ENCODE measurements at places on chromosomes 11 and 22.

DNA sequence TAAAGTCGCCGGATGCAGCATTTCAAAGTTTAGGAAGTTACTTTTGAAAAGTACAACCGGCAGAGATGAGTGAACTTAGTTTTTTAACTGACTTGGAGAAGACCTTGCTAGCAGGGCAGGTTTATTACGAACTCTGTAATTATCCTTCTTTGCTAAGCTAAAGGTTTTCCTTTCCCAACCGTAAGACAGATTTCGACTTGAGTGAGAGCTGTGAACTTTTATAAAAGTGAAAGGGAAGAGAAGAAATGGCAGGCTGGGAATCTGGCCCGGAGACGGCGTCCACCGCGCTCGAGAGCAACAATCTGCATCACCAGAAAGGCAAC is 659 bp upstream of the TEAD1 start:
- DNase-seq, result no peak

DNA sequence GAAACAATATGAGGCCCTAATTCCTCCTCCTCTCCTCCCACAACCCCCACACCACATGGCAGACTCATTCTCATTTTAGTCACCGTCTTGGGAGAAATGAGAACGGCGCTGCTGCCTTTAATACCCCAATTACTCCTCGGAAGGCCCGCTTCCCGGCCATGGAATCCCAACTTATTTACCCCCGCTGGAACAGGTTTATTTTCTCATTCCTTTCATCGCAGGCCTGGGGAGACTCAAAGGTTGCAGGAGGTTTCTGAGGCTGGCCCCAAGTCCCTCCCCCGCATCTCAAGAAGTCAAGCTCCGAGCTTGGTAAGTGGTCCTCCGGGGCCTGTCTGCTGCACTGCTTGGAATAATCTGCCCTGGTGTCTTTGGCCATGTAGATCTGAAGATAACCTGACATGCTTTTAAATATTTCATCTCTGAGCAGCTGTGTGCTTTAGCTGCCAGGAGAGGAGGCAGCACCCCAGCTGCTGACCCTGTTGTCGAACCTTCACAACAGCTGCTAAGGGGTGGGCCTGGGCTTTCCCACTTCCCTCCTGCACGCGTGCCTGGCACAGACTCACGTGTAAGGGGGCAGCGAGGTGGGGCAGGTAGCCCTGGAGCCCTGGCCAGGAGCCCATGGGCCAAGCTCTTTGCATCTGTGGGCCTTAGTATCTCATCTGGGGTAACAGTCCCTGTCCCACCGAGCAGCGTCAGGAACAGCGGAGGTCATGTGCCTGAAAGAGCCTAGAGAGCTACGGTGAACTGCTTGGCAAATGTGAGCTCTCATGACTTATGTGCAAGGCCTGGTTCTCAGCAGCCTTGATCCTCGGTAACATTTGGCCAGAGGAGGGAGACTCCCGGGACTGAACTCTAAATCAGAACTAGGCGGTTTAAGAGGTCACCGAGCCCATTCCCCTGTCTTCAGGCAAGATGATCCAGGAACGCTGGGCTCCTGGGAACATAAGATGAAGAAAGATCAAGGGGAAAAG is 164.6 kb downstream of the ST3GAL4 start:
- no peak for DNase-seq

GRCh38 chr22:48804811-48805301 is 1022.8 kb downstream of the BRD1 start:
- no peak for DNase-seq

DNA sequence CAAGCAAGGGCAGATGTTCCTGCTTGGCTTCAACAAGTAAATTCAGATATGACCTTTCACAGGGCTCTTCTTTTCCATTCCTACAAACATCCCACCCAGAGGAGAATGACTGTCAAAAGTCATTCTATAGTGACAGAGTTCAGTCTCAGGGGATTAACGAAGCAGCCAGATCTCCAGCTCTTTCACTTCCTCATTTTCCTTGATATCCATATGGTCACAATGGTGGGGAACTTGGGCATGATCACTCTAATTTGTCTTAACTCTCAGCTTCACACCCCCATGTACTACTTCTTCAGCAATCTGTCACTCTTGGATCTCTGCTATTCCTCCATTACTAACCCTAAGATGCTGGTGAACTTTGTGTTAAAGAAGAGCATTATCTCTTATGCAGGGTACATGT is 15.0 kb upstream of the OR8B8 start:
- DNase-seq, result no peak

GRCh38 chr22:29661336-29661735 is 57.9 kb downstream of the NF2 start:
- DNase-seq, result no peak

DNA sequence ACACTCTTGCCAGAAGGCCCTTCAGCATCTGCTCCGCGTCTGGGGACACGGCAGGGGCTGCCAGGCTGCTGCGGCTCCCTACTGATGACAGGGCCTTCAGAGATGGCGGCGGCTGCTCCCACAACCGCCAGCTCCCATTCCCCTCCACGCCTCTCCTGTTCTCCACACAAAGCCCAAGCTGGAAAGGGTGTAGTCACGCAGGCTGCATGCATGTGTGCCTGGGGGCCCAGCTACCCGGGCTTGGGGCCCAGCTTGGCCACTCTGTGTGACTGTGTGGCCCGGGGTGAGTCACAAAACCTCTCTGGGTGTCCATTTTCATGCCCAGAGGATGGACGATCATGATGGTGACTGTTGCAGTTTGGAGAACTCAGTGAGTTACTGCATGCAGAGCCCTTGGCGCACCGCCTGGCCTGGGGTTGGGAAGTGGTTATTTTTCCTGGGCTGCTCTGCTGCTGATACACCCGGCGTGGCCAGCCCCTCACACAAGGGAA is 31.7 kb upstream of the PARVB start:
- DNase-seq, result no peak

DNA sequence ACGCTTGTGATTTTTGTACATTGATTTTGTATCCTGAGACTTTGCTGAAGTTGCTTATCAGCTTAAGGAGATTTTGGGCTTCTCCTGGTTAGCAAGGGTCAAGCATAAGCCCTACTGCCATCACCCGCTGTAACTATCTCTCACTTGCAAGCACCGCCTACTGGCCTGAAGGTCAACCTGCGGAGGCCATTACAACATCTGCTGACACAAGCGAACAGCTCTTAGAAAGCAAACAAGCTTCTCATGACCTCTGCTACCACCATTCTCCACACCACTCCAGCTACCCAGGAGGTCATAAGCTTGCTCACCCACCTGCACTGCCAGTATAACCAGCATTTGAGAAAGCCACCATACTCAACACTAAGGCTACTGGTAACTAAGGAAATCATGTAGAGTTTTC is 288.4 kb upstream of the KIRREL3 start:
- DNase-seq, result no peak

DNA sequence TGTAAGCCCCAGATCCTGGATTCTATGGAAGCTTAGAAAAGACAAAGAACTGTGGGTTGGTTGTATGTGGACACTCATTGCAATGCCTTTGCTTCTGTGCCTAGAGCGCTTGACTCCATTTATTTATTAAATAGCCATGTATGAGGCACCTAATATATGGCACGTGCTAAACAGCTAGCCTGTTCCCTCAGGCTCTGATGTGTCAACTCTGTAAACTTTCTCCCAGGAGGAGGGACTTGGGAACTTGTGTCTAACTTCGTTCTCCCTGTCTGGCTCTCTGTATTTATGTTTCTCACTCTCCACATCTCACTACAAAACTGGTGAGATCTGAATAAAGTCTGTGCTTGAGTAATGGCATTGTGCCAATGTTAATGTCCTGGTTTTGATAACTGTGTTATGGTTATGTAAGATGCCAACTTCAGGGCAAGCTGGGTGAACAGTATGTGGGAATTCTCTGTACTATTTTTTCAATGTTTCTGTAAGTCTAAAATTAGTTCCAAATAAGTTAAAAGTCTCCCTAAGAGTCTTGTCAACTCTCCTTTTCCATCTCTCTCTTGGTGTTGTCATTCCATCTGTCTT is 34.1 kb upstream of the ZBTB16 start:
- no peak for DNase-seq

DNA sequence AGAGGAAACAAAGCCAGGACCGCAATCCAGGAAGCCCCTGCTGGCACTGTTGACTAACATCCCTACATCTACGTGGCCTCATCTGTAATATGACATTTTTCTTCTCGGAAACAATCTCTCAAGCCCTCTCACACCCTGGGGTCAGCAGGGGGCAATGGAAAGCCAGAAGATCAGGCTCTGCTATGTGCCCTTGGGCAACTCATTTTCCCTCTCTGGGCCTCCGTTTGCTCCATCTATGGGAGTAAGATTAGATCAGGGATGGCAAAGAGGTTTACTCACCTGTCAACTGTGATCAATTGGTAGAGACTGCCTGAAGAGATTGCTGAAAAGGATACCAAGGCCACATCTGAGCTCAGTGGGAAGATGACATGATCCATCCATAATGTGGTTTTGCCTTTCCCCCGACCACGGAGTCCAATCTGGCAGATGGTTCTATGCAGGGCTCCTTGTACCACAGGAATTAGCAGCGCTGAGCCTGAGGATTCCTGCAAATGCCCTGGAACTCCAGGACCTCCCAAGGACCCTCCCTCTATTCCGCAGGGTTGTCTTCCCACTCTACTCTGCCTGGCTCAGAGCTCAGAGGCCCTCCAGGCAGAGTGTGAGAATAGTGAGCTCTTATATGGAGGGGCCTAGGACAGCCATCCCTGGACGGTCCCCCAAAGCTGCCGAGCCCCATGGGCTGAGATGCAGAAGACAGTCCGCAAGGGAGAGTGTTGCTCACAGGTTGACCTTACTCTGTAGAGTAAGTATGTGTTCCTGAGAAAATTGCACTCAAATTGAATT is 66.1 kb downstream of the CHST1 start:
- no peak for DNase-seq

GRCh38 chr11:2523821-2524391 is 79.1 kb downstream of the KCNQ1 start:
- no peak for DNase-seq

DNA sequence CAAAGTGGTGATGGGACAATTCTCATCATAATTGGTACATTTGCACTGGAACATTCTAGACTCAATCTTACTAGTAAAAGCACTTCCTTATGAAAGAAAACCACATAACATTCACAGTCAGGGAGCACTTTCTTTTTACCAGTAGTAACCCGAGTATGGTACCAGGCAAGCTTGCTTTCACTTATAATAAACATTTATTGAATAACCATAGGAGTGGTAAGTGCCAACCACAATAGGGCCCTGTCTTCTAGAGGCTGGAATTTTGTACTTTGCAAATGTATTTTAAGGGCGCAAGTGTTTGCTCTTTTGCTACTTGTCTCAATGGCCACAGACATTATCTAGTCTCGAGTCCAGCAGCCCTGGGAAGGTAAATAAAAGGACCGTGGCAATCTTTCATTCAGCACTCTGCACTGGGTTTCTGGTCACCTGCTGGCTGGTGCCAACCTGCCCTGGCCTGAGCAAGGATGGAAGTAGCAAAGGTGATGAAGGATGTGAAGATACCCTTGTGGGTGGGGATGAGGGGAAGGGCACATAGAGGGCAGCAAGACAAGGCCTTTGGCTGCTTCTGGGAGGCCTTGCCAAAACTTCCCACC is 24.2 kb downstream of the C22orf31 start:
- DNase-seq, result no peak

DNA sequence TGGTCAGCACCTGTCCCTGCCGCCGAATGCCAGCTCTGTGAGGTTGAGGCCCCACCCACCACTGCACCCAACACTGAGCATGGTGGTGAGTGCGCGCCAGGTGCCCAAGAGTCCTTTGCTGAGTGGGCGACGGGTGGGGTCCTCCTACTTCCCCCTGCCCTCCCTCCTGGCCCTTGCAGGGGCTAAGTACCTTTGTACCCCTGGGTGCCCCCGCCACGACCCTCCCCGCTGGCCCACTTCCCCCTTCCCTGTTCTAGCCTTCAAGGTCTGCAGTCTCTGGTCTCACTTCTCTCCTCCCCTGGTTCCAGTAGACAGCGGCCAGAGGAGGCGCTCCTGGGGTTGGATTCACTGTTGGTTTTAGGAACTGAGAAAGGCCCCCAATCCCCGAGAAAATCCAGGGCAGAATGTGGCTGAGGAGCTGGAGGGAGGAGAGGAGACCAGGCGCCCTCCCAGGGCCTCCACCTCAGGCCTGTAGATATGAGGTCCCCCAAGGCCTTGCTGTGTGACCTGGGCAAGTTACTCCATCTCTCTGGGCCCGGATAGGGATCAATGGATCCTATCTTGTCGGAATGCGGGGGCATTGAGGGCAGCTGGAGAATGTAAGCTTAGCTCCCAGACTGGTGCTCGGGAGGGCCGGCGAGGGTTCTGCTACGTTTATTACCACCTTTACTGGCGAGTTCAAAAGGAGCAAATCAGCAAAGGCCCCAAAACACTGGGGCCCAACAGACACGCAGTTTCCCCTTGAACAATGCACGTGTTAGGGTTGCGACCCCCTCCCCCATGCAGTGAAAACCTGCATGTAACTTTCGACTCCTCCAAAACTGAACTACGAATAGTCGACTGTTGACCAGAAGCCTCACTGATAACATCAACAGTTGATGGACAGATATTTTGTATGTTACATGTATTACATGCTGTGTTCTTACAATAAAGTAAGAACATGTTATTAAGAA is 31.9 kb upstream of the SMIM38 start:
- DNase-seq, result no peak

GRCh38 chr11:63210111-63210510 is 33.3 kb downstream of the SLC22A25 start:
- DNase-seq, result no peak

- DNase-seq, result no peak
These were observed 20.4 kb downstream of the RTN4R start for GRCh38 chr22:20247608-20248171.

DNA sequence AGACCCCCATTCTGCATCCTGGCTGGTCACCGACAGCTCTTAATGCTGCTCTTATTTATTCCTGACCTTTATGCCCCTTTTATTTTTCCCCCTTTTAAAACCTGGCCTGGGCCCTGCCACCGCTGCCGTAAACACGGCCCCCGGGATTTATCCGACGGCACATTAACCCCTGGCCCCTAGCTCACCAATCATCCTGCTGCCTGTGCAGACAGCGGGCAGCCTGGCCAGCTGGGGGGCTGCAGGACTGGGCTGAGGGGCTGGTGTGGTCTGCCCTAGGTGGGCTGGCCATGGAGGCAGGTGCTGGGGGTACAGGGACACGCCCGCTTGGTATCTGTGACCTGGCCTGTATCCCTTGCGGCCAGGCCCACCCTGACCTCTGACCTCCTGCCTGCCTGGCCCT is 21.4 kb upstream of the FLRT1 start:
- DNase-seq, result no peak

DNA sequence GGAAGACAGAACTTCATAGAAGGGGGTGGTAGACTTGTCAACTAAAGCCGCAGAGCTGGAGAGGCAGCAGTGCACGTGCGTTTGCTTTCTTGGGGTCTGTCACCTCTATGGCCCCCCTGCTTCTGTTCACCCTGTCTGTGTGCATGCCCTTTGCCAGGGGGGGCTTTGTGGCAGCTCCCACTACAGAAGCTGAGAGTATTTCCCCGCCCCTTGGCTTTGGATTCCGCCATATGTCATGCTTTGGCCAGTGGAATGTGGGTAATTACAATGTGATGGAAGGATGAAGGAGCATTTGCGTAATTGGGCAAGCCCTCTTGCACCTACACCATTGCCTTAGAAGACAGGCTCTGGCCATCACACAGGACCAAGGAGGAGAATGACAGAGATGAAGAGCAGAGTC is 153.0 kb downstream of the MPPED1 start:
- no peak for DNase-seq
